ENCODE measurements at places on chromosomes 2 and 18. TPM values are rescaled to one million over a fixed set of nuclear protein-coding genes. Genes with fewer than 3 reads are reported as not detected.

SRBD1 gene
- 11.2 TPM for total RNA-seq

LIPG gene
- total RNA-seq: 1.5 TPM

MERTK gene
- 3.1 TPM for total RNA-seq

CCDC88A gene
- total RNA-seq: 64.1 TPM

TYW5 gene
- 6.8 TPM for total RNA-seq

GALNT5 gene
- total RNA-seq: 30.0 TPM

SERPINB3 gene
- not detected for total RNA-seq

ANKRD12 gene
- total RNA-seq: 34.0 TPM

RNMT gene
- total RNA-seq: 29.1 TPM

RASGRP3 gene
- total RNA-seq: 3.0 TPM

AFG3L2 gene
- 38.5 TPM for total RNA-seq

TRIM43 gene
- not detected for total RNA-seq

NLRC4 gene
- total RNA-seq: not detected

SIX3 gene
- not detected for total RNA-seq

LHCGR gene
- total RNA-seq: not detected

GYPC gene
- 46.4 TPM for total RNA-seq

VIT gene
- total RNA-seq: 0.15 TPM

STAT4 gene
- total RNA-seq: 12.4 TPM

Data from chondrocyte (in vitro differentiated cells).